Mammary microvascular endothelial cell (primary cell): ENCODE measurements at places on chromosomes 5 and 9. TPM values are rescaled to one million over a fixed set of nuclear protein-coding genes. Genes with fewer than 3 reads are reported as not detected.

The FIBCD1 gene
- total RNA-seq, result not detected in 2 replicates

The SLC4A9 gene
- total RNA-seq, result not detected in 2 replicates

The CTNND2 gene
- not detected in 2 replicates for total RNA-seq

The C9orf153 gene
- total RNA-seq, result not detected in 2 replicates

The TNFSF15 gene
- 0.10 and 0.13 TPM in 2 replicates for total RNA-seq

The GPR21 gene
- total RNA-seq, result 0.25 TPM in 1 of 2 replicates, not detected in the other

The KCNV2 gene
- total RNA-seq, result not detected in 2 replicates
